ENCODE measurements at places on chromosomes 3 and 15. TPM values are rescaled to one million over a fixed set of nuclear protein-coding genes. Genes with fewer than 3 reads are reported as not detected.

- DNase-seq = peak; percentile 50
Measured at GRCh38 chr3:126414961-126415660, 20.4 kb downstream of the CFAP100 start.

GRCh38 chr3:148970271-148970670, 21.1 kb upstream of the GYG1 start:
- DNase-seq = no peak

DNA sequence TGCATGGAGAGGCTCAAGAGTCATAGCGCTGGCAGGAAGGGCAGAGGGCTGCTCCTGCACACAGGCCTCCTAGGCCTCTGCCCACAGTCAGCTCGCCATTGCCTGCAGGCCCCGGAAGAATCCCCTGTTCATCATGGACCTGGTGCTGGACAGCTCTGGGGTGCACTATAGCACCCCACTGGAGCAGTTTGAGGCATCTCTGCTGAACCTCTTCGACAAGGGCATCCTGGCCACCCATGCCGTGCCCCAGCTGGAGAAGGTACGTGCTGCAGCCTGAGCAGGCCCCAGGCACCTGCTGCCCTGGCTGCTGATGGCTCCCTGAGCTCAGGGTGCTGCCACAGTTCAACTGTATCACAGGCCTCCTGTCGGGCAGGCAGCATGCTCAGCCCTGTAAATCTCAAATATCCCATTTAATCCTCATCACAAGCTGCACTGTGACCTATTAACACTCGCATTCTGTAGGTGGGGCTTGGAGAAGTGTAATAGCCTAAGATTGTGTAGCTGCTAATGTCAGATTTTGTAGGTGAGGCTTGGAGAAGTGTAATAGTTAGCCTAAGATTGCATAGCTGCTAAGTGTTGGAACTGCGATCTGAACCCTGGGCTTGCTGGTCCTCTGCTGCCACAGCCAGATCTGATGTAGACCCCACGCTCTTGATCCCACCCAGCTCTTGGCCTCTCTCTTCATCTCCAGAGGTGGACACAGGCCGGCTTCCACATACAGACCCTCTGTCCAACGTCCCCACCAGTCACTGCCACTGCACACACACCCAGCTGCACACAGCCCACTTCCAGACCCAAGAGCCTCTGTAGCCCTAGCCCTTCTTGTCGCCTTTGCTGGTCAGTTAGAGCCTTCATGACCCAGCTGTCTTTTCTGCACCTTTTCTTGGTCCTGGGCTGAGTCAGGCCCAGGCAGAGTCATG, 31.9 kb downstream of the DNAH1 start:
- peak; percentile 65 for DNase-seq

GRCh38 chr3:57141719-57142410, 23.3 kb downstream of the IL17RD start:
- no peak for DNase-seq

GRCh38 chr15:82828075-82828474, 18.6 kb downstream of the WHAMM start:
- DNase-seq = peak; percentile 57

DNA sequence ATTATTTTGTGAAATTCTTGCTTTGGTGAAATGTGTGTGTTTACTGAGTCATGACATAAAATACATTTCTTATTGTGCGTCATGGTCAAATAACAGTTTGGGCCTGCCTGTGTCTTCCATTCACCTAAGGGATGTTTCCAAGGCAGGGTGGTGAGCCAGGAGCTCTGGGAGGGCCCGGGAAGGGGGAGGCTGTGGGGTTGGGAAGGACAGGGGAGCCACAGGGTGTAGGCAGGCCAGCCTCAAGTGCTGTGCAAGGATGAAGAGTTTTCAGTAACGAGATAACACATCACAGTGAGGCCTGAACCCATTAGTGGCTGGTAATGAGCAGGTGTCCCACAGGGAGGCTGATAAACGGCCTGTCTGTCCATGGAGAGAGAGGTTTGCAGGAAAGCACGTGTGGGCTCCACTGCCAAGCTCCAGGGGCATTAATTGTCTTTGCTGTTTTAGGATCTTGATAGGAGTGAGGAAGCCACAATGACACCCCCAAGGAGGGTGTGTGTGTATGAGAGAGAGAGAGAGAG, 35.6 kb upstream of the SEC13 start:
- peak; percentile 64 for DNase-seq

DNA sequence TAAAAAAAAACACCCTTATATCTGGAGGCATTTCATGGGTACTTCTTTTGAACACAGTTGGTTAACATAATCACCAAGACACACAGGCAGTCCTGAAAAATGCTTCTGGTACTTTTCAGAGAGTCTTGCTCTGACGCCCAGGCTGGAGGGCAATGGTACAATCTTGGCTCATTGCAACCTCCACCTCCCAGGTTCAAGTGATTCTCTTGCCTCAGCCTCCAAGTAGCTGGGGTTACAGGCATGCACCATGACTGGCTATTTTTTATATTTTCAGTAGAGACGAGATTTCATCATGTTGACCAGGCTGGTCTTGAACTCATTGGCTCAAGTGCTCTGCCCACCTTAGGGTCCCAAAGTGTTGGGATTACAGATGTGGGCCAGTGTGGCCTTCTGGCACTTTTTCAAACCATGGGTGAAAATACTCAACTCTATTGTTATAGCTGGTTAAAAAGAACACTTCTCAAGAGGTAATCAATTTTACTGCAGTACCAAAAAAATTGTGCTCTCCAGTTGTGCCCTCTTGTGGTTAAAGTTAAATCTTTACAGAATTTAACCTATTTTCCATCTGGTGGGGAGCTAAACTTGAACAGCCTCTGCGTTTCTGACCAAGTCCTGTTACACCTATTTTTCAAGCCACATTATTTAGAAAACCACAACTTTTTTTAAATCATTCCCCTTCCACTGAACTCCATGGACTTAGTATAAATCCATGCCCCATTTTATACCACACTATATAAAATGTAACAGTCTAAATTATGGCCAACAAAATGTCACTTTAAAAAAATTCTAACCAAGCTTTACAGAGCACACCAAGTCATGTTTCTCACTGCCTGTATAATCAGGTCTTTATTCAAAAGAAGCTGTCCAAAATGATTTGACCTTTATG, 1.2 kb upstream of the SNAPC5 start:
- no peak for DNase-seq

GRCh38 chr3:57004229-57004628, 56.2 kb upstream of the SPATA12 start:
- no peak for DNase-seq

DNA sequence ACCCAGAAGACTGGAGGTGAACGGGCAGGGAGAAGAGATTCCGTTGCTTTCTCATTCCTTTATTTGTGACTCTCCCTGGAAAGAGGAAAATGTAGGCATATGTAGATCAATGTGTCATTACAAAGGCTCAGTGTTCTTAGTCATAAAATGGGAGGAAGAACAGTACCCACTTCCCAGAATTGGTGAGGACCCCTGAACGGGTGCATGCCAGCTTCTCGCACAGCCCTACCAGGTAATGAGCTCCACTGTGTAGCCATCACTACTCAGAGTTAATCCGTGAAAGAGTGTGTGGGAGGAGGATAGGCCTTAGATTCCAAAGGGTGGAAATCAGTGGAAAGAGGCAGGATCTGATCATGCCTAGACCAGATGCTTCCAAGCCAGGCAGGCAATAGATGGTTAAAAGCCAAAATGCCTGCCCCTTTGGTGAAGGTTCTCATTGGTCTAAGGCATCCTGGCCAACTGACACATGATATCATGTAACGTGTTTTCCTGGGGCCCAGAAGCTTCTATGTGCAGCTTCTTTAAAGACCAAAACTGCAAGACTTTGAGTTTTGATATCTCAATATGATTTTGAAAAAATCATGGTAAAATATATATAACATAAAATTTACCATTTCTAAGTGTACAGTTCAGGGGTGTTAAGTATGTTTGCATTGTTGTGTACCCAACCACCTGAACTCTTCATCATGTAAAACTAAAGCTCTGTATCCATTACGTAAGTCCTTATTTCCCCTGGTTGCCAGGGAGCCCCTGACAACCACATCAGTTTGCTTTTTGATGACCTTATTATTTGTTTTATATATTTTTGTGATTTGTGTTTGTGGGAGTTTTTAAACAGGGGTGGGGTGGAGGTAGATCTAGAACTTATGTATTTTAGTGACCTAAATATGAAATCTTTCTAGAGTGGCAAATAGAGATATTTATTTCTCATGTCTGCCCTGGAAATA, 402.2 kb upstream of the CFAP20DC start:
- no peak for DNase-seq

DNA sequence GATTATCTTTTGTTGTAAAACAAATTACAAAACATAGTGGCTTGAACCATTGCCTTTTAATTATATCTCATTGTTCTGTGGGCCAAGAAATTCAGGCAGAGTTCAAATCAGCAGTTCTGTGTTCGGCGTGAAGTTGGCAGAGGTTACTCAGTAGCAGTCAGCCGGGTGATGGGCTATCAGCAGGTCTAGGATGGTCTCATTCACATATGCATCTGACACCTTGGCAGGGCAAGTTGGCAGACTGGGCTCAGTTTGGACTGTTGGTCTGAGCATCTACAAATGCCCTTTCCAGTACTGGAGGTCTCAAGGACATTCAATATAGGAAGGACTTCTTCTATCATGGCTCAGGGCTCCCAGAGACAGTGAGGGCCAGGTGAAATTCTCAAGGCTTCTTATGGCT, 51.2 kb upstream of the ITGA11 start:
- no peak for DNase-seq

- no peak for DNase-seq
Measured at GRCh38 chr15:56820333-56820732, 87.0 kb upstream of the ZNF280D start.

DNA sequence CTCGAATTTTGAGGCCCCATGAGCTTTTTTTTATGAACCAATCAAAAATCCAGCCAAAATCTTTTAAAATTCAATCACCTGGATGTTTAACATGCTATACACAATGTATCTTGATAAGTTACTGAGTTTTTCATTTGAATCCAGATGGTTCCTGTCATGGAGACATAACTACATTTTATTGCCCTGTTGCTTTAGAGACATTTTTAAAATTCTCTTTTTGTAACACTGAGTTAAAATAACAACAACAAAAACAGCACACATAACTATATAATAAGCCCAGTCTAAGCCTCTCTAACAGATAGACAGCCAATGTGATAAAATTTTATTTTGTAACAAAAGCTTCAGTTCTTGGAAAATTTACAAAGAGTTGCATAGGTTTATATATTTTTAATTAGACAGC, 1.8 kb downstream of the PROK2 start:
- peak; percentile 48 for DNase-seq

DNA sequence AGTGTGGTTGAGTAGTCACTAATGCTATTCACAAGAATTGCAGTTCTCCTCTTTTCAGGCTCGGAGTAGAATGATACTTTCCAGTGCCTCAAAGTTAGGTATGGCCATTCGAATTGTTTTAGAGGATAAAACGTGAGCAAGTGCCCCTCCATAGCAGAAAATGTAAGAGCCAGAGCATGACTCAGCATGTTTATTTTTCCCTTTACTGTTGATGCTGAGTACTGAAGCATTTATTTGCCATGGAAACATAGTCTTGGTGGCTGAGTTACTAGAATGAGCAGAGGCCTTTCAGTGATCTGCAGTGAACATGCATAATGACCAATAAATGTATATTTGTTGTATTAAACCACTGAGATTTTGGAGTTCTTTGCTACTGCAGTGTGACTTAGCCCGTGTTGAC, 540.6 kb downstream of the NLGN1 start:
- DNase-seq = no peak

DNA sequence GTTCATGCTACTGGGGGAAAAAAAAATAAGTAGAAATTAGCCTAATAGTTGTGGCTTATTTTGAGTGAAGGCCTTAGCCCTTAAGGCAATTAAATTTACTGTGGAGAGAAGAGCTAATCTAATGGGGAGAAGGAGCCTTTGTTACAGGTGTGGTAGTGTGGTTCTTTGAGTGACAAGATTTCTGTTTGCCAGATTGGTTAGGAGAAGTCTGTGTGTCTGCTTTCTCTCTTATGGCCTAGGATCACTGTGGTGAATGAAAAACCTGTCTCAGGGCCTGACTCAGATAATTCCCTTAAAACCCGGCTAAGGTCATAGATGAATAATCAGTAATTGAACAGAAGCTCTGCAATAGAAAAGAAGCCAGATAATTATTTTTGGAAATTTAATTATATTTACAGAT, 27.0 kb downstream of the OPA1 start:
- DNase-seq = no peak

- DNase-seq = peak; percentile 68
Measured at GRCh38 chr3:149579838-149580542, 77.8 kb downstream of the WWTR1 start.

DNA sequence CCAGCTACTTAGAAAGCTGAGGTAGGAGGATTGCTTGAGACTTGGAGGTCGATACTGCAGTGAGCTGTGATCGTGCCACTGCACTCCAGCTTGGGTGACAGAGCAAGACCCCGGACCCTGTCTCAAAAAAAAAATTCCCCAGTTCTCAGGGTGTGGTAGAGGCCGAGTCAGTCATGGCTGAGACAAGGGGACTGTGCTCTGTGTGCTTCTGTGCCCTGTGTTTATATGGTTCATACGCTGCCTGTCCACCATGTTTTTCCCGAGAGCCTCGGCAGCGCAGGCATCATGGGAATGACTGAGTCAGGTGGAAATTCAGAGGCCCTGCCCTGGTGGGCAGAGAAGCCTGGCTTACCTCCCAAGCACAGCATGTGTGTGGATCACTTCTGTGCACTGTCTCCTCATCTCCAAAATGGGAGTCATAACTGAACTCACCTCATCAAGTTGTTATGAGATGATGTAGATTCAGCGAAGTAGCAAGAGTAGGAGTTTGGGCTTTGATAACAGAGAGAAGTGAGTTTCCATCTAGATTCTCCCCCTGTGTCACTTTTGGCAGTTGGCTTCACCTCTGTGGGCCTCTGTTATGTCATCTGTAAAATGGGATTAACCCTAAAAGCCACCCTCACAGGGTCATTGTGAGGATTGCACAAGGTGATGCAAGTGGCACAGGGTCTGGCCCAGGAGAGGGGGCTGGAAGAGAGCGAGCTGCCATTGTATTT, 56.9 kb downstream of the FLNB start:
- DNase-seq = no peak

DNA sequence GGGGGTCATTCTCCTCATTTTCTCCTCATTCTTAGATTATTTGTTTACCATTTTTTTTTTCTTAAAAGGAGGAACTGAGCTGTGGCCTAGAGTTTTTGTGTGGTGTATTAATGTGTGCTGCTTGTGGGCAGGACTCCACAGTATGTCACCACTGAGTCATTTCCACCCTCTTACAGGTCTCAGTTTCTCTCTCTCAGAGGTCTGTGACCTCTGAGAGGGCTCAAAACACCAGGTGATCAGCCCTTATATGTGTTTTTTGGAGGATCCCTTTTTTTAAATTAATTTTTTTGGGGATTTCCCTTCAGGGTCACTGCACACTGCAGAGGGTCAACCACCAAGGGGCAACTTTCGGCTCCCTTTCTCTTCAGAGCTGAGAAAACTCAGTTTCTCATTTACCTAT, 166.4 kb downstream of the SUCNR1 start:
- no peak for DNase-seq

GRCh38 chr15:27725731-27726130, 373.4 kb downstream of the OCA2 start:
- no peak for DNase-seq

DPPA2 gene
- total RNA-seq = not detected

SUSD5 gene
- 11.2 TPM for total RNA-seq

ROPN1 gene
- total RNA-seq = not detected

STT3B gene
- 247 TPM for total RNA-seq

NME9 gene
- total RNA-seq = not detected

TIMP4 gene
- 2.4 TPM for total RNA-seq

NMB gene
- total RNA-seq = 8.5 TPM
